ENCODE measurements at places on chromosomes 6 and 20.
A peak's percentile ranks its signal among the peaks of the same experiment; 100 is the strongest.

DNA sequence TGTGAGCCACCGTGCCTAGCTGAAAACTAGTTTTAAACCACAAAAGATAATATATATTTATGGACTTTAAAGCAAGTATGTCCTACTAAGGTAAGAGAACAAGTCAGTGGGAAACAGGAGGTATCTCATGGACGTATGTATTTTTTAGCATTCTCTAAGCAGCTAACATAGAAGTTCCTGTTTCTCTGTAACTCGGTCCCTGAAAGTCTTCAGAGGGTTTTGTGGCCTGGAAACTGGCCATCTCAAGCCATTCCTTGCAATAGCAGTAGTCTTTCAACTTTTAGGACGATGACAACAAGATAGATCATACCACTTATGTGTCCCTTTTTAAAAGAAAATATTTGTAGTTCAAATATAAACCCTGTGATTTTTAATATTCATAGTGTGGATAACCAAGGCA, 95.6 kb upstream of the RALGAPA2 start:
- no peak overlapping the region for H3K4me3 ChIP-seq
- no peak for DNase-seq
- H3K36me3 ChIP-seq, result no peaks in the 10 kb centered on the region
- no peak overlapping the region for H3K27ac ChIP-seq

GRCh38 chr6:43242908-43243663, at the start of gene TTBK1:
TSS of gene TTBK1 (plus strand) at chr6:43243481. CDS start at chr6:43246661, 3,180 bp downstream.
- H3K4me3 ChIP-seq, result no peak within 1 kb of the TSS
- H3K4me1 ChIP-seq, result peaks cover 13% of the 10 kb centered on the region
- DNase-seq, result no peak
- H3K36me3 ChIP-seq, result no peaks in the 10 kb centered on the region

GRCh38 chr6:92521553-92521952, 897.8 kb downstream of the EPHA7 start:
- H3K36me3 ChIP-seq, result no peaks in the 10 kb centered on the region
- DNase-seq, result no peak
- H3K4me3 ChIP-seq, result no peak overlapping the region
- no peaks in the 10 kb centered on the region for H3K4me1 ChIP-seq
- H3K27me3 ChIP-seq, result no peaks in the 10 kb centered on the region

GRCh38 chr6:42140032-42140431, 2.4 kb downstream of the C6orf132 start:
- peak; percentile 61 for DNase-seq
- H3K27ac ChIP-seq, result no peak overlapping the region
- H3K4me1 ChIP-seq, result peaks cover 24% of the 10 kb centered on the region
- no peaks in the 10 kb centered on the region for H3K36me3 ChIP-seq
- no peak overlapping the region for H3K4me3 ChIP-seq
- H3K27me3 ChIP-seq, result peaks cover 30% of the 10 kb centered on the region

GRCh38 chr20:35353646-35354045, 58.1 kb downstream of the UQCC1 start:
- no peak overlapping the region for H3K27ac ChIP-seq
- H3K4me3 ChIP-seq, result no peak overlapping the region
- peaks cover 79% of the 10 kb centered on the region for H3K36me3 ChIP-seq

- H3K4me3 ChIP-seq, result no peak overlapping the region
- no peak overlapping the region for H3K27ac ChIP-seq
- H3K27me3 ChIP-seq, result peaks cover 2% of the 10 kb centered on the region
- DNase-seq, result no peak
- H3K4me1 ChIP-seq, result no peaks in the 10 kb centered on the region
Measured at GRCh38 chr20:57124800-57125517, 141.5 kb downstream of the BMP7 start.

DNA sequence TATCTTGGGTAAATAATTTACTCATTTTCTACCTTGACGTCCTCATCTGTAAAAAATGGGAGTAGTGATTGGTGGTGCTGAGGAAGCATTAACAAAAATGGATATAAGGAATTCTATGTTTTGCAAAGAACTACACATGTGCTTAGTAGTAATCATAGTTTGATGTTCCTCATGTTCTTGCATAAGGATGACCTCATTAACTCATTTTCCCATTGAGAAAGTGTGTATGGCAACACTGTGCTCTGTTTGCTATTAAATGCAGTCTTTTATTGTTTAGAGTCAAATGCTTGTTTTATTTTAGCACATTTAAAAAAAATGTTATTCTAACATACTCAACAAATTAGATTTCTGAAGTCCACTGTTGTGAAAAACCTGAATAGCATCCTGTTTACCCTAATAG, 211.2 kb upstream of the RSPO3 start:
- H3K27ac ChIP-seq, result no peak overlapping the region
- no peaks in the 10 kb centered on the region for H3K27me3 ChIP-seq
- no peaks in the 10 kb centered on the region for H3K4me1 ChIP-seq
- no peaks in the 10 kb centered on the region for H3K36me3 ChIP-seq

DNA sequence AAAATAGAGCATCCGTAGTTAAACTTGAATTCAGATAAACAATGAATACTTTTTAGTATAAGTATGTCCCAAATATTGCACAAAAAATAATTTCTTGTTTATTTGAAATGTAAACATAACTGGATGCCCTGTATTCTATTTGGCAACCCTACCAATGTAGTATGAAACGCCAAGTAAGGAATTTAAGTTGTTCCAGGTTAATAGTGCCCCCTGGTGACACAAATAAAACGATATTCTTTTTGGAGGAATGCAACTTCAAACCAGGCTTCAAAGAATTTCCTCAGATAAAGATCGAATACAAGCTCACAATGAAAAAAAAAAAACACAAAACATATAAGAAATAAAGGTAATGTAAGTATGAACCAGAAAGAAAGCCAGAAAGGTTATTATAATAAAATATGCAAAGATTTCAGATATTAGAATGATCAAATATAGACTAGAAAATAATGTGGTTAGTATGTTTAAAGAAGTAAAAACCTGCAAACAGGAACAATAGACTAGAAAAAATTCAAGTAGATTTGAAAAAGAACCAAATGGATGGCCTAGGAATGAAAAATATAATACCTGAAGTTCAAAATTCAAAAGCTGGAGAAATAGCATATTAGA, 18.4 kb upstream of the AKAP7 start:
- H3K27me3 ChIP-seq, result no peaks in the 10 kb centered on the region
- peak; percentile 18 for DNase-seq
- H3K27ac ChIP-seq, result no peak overlapping the region
- H3K4me1 ChIP-seq, result peaks cover 8% of the 10 kb centered on the region

DNA sequence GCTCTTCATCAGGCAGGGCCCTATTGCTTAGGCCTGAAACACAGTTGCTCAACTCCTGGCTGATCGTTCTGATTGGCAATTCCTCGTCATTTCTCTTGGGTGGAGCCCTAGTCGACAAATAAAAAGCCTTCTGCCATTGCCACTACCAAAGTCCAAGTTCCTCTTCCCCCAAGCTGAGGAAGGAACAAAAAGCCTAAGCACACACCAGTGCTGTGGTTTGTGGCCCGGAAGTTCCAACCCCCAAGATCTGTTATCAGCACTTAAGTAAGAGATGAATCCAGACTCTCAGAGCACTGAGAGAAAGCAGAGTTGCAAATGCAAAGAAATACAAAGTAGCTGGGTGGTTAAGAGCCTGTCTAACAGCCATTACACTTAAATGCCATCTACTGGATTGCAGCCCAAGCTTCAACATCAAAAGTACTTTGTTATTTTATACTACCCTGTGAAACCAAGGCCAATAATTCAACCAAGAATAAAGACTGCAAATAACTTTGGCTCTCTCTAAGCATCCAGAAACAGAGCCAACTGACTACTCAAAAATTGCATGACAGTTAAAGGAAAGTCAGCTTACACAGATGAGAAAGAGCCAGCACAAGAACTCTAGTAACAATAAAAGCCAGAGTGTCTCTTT, 1024.0 kb downstream of the GRIK2 start:
- no peaks in the 10 kb centered on the region for H3K36me3 ChIP-seq
- H3K27me3 ChIP-seq, result no peaks in the 10 kb centered on the region
- no peak for DNase-seq
- H3K4me1 ChIP-seq, result no peaks in the 10 kb centered on the region

- H3K27ac ChIP-seq, result no peak overlapping the region
- H3K4me3 ChIP-seq, result no peak overlapping the region
Measured at GRCh38 chr6:81933608-81934051, 181.1 kb upstream of the TENT5A start.

DNA sequence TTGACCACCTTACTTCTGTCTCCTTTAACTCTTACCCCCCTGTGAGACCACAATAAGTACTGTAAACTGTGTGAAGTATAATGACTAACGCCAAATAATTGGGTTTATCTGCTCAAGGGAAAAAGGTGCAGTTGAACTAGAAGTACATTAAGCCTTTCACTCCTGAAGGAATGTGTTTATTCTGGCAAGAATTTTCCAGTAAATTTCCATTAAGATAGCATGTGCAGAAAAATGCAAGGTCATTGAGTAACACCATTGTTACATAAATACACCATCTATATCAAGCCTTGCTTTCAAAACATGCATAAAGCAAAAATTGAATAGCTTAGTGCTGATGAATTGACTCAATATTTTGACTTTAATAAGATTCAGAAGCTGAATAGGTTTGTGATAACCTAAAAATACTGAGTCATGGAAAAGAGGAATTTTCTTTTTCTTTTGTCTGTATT, 65.4 kb downstream of the ARHGAP18 start:
- H3K4me3 ChIP-seq, result no peak overlapping the region
- no peak for DNase-seq
- H3K36me3 ChIP-seq, result peaks cover 7% of the 10 kb centered on the region
- H3K27ac ChIP-seq, result no peak overlapping the region
- H3K4me1 ChIP-seq, result no peaks in the 10 kb centered on the region
- no peaks in the 10 kb centered on the region for H3K27me3 ChIP-seq

- no peaks in the 10 kb centered on the region for H3K27me3 ChIP-seq
- H3K27ac ChIP-seq, result no peak overlapping the region
- H3K4me3 ChIP-seq, result no peak overlapping the region
Measured at GRCh38 chr20:57611586-57612311, 8.5 kb downstream of the ZBP1 start.
